ENCODE measurements at places on chromosomes 7 and 10.

DNA sequence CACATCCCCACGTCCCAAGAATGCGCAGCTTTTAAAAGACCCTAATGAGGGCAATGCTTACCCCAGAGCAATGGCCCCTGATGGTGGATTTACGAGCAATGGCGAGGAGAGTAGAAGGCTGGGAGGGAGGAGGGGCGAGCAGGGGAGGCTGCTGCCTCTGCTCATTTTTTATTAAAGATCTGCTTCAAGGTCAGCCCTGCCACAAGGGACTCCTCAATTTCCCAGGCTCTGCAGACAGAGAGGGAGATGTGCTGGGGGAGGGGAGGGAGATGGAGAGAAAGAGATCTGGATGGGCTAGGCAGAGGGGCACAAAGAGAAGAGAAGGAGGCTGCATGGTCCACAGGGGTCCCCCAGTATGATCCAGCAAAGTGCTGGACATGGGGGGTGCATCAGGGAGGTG is 7.8 kb upstream of the SRRM3 start:
- no peak for DNase-seq

GRCh38 chr10:6782378-6782777 is 202.3 kb upstream of the PRKCQ start:
- DNase-seq, result no peak

GRCh38 chr10:125172694-125173093 is 12.3 kb upstream of the CTBP2 start:
- no peak for DNase-seq

DNA sequence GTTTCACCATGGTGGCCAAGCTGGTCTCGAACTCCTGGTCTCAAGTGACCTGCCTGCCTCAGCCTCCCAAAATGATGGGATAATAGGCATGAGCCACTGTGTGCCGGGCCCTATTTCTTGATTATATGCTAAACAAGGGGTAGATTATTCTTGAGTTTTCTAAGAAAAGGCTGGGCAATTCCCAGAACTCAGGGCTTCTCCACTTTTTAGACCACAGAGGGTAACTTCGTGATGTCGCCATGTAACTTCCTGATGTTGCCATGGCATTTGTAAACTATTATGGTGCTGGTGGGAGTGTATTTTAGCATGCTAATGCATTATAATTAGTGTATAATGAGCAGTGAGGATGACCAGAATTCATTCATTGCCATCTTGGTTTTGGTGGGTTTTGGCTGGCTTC is 35.8 kb downstream of the OTUD1 start:
- DNase-seq, result no peak

DNA sequence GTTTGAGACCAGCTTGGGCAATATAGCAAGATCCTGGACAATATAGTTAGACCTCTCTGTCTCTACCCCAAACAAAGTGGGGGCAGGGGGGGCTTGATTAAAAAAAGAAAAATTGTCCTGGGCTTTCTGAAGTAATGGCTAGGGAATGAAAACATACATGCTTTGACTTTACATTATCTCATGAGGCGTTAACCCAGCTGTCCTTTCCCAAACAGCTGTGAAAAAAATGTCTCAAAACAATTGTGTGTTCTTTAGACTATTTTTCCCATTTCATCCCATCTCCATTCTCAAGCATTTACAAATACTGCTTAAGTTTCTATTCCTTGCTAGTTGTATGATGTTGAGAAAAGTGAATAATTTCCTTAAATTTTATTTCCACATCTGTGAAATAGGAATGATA is 27.0 kb upstream of the CDK13 start:
- DNase-seq, result no peak

- DNase-seq, result no peak
Observed at GRCh38 chr10:63574011-63574410, 52.8 kb downstream of the REEP3 start.

DNA sequence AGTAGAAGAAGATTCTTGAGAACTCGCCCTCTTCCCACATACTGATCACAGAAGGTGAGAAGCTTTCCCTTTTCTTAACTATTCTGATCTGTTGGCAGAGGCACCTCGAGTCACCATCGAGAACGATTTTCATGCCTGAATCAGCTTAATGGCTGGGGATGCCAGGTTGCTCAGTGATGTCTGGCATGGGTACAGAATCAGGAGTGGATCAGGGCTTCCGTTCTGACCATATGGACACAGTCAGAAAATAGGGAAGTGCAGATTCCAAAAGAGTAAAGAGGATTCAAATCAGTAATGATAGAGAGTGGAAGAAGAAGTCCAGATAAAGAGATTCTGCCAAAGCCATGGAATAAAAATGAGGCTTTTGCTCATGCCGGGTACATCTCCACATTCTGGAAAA is 52.0 kb upstream of the GRB10 start:
- no peak for DNase-seq

- DNase-seq, result no peak
Observed at GRCh38 chr7:130180571-130181262, 24.5 kb downstream of the TMEM209 start.

- no peak for DNase-seq
Observed at GRCh38 chr7:36360244-36360643, 29.4 kb upstream of the ANLN start.

- no peak for DNase-seq
Observed at GRCh38 chr7:19121977-19122588, 4.6 kb upstream of the TWIST1 start.

- DNase-seq, result no peak
Observed at GRCh38 chr10:69663369-69663947, 33.4 kb downstream of the FAM241B start.

DNA sequence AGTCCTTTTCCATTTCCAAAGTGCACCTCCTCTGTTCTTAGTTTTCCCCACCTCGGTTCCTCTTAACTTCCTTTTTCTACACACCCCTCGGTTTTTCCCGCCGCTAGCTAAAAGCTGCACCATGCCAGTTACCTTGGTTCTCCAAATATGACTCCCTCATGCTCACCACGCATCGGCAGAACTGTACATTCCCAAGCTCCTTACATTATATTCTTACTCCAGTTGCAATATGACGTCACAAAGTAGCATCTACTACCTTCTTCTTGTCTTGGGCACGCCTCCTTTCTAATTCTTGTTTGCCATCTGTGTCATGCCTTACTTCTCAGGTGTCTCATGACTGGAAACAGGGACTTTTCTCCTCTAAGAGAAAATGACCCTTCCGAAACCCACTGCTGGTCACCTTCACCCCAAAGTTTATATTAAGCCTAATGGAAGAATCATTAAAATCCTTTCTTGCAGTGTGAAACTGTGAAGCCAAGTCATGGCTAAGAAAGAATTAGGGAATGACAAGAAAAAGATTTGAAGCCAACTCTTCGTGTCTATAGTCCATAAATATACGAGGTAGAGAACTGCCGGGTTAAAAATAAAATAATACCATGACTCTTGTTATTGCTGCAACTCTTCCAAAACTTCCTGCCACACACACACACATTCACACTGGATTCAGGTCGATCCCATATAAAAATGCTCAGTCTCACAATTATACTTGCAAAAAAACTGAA is 1.7 kb downstream of the ESYT2 start:
- DNase-seq, result no peak

- no peak for DNase-seq
Observed at GRCh38 chr7:64890761-64891362, 12.2 kb upstream of the ZNF273 start.

DNA sequence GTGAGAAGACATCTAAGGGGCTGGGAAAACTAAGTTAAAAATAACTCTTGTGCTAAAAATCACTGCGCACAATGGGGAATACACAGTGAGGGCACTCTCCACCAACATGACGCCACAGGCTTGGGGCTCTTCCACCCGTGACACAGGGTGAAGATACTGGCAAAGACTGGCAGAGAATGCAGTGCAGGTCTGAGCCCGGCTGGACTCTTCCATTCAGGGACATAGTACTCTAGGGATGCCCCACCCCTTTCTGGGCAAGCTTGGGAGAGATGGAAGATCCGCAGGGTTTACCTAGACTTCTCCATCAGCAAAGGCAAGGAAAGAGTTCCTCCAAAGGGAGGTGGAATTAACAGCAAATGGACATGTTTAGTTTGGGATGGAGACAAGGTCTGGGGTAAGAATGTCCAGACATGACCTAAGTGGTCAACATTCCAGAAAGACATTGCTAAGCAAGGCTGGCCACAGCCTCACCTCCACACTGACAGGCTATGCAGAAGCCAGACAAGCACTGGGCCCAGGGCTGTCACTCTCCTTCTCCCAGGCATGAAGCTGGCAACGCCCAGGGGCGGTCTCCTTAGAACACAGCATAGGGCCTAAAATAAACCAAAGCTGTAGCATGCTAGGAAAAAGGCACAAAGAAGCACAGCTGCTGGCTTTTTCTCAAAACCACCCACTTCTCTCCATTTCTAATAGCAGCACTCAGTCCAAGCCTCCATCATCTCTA is 28.1 kb downstream of the XPNPEP1 start:
- DNase-seq, result no peak

DNA sequence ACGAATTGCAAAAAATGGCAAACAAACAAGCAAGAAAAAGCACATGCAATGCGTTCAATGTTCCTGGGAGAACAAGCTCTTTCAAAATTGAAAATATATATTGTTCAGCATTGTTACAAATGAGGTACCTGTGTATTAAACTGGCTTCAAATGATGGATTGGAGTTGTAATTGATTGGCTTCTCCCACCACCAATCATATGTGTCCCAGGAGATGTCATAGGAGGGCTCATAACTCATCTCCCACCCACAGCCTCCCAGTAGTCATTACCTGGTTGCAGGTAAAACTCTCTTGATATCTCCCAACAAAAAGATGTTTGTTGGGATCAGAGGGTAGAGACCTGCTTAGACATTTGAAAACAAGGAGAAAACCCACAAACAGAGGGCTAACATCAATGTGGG is 302.9 kb downstream of the BAMBI start:
- no peak for DNase-seq

GRCh38 chr7:143447466-143447865 is 4.2 kb downstream of the TAS2R60 start:
- DNase-seq, result no peak

GRCh38 chr10:86960003-86960862 is 1.8 kb downstream of the SNCG start:
- peak; percentile 86 for DNase-seq

DNA sequence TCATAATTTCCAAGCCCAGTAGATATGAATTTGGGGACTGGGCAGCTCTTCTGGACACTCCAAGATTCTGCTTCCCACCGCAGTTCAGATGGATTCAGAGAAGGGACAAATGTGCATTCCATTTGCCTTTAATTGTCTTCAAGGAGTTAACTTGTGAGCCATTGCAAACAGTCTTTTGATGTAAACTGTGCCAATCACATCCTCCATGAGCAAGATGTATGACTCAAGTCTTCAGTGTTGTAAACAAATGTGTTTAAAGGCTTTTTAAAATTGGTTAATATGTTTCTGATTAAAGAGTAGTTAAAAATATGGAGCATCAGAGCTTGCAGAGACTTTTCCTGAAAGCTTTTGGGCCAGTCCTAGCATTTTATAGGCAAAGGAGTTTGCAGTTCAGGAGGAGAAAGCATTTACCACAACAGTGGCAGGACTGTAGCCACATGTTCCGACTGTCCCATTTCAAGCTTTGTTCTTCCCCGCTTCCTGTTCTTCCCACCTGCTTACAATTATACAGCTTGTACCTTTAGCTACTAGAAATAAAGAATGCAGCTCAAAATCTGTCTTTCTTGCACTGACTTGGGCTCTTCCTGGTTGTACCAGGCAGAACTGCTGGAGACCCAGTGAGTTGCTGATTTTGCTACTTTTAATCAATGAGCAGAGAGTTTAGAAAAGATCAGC is 6.2 kb downstream of the SLC18A2 start:
- no peak for DNase-seq

DNA sequence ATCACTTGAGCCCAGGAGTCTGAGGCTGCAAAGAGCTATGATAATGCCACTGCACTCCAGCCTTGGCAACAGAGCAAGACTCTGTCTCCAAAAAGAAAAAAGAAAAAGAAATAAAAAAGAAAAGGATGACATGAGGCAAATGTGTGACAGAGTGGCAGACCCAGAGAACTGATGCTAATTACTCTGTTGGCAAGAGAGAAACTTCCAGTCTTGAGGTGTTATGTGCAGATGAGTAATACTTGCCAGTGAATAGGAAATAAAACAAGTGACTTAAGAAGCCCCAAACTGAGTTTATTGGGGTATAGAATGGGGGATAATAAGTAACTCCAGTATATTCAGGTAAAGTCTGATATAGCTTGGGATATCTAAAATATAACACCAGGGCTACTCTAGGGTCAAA is 9.5 kb upstream of the ANXA7 start:
- no peak for DNase-seq

GRCh38 chr10:111872591-111872990 is 311.0 kb downstream of the GPAM start:
- no peak for DNase-seq

DNA sequence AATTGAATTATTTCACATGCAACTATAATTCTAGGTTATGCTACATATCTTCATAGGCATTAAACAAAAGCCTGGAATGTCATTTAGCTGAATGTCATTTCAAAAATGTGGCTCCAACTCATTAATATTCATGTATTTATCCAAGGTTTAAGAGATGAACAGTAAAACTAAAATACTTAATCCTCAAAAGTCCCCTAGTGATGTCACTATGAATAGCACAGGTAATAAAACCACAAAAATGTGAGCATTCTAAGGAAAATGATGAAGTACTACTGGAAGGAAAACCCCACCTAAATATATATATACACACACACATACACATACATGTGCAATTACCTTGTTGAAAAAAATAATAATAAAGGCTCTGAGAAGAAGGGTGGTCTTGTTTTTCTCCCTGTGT is 154.4 kb upstream of the ASAH2 start:
- DNase-seq, result no peak

DNA sequence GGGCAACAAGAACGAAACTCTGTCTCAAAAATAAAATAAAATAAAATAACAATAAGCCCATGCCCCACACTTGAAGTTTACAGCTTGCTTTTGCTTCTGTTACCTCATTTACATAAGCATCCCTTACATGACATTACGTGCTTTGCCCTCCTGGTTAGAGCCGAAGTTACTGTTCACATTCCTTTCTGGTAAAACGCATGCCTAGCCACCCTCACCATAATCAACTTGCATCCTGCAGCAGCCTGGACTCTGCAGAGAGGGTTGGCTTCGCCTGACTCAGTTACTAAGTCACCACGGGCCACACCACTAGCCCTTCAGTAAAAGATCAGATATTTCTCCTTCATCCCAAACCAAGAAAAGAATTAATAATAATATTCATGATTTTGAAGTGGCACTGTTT is 736.0 kb upstream of the AUTS2 start:
- DNase-seq, result no peak

DNA sequence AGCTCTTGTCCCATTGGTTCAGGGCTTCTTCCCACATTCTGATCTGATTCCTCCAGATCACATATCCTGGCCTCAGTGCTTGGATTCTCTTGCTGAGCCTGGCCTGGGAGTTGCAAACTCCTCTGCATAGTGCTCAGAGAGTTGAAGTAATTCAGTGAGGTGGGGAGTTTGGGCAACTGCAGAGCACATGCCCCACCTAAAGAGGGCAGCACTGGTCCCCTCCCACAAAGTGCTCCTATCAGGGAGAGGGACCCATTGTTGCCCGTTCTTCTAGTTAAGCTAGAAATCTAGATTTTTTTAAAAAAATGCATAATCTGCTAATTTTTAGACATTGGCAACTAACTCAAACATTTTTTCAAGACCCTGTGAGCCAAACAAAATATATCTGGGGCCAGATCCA is 45.1 kb downstream of the CHN2 start:
- no peak for DNase-seq

- no peak for DNase-seq
Observed at GRCh38 chr7:88842201-88842600, 46.7 kb upstream of the TEX47 start.

GRCh38 chr7:13879994-13880686 is 109.3 kb downstream of the ETV1 start:
- DNase-seq, result no peak

- no peak for DNase-seq
Observed at GRCh38 chr10:80855348-80855971, 317.8 kb downstream of the SH2D4B start.

- DNase-seq, result peak; percentile 44
Observed at GRCh38 chr10:24552346-24553016, 171.2 kb downstream of the ARHGAP21 start.
